Right ventricle myocardium superior (tissue), 1 donor: ENCODE measurements at places on chromosomes 13 and 19. TPM values are rescaled to one million over a fixed set of nuclear protein-coding genes. Genes with fewer than 3 reads are reported as not detected.

DNA sequence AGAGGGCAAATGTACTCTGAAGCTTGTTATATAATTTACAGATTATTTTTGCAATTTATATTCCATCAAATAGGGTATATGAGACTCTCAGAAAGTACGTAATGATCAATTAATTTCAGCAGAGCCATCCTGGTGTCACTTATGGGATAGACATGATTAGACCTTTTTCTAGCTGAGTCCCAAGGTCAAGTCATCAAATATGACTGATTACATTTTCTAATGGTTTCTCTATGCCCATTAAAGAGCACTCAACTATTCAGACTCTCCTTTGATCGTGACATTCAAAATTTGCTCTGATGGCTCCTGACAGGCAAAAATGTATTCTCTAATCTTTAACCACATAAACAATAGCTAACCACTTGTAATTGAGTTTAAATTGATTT is 469.2 kb downstream of the COG6 start:
- DNase-seq: no peak

The DPF1 gene
- total RNA-seq: not detected

DNA sequence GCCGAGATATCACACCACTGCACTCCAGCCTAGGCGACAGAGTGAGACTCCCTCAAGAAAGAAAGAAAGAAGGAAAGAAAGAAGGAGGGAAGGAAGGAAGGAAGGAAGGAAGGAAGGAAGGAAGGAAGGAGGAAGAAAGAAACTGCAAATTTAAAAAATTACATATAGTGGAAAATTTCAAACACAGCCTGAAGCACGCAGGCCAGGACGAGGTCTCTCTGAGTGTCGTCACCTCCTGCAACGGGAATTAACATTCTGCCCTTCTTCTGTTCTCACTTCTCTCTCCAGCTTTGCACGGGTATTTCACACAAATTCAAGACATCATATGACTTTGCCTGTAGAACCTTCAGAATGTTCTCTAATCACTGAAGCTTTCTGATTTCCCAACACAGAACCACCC is 108.2 kb downstream of the GNG7 start:
- no peak for DNase-seq

The KLK14 gene
- total RNA-seq: 1.9 TPM

- no peak for DNase-seq
Measured at GRCh38 chr13:107834281-107834680, 381.1 kb downstream of the LIG4 start.

The CNN1 gene
- total RNA-seq: 59.5 TPM

DNA sequence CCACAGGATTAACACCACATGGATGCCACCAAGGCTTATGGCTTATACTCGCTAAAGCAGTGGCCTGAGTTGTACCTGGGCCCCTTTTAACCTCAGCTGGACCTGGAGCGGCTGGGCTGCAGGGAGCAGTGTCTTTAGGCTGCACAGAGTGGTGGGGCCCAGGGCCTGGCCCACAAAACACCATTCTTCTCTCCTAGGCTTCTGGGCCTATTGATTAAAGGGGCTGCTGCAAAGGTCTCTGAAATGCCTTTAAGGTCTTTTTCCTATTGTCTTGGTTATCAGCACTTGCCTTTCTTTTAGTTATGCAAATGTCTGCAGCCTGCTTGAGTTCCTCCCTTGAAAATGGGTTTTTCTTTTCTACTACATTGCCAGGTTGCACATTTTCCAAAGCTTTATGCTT is 973.9 kb upstream of the PRR20A start:
- DNase-seq: no peak

- DNase-seq: no peak
Measured at GRCh38 chr19:45354241-45354842, 13.8 kb downstream of the KLC3 start.

DNA sequence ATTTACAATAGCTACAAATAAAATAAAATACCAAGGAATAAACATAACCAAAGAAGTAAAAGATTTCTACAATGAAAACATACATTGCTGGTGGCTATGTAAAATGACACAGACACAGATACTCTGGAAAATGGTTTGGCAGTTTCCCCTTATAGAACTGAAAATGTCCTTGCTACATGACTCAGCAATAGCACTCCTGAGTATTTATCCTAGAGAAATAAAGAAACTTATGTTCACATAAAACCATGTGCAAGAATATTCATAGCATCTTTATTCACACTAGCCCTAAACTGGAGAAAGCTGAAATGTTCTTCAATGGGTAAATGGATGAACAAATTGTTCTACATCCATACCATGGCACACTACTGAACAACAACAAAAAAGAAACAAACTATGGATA is 100.2 kb upstream of the RFC3 start:
- DNase-seq: no peak

The THSD1 gene
- total RNA-seq: 4.4 TPM
